Activated gamma-delta T cell (primary cell): ENCODE measurements at places on chromosomes 4 and X.

DNA sequence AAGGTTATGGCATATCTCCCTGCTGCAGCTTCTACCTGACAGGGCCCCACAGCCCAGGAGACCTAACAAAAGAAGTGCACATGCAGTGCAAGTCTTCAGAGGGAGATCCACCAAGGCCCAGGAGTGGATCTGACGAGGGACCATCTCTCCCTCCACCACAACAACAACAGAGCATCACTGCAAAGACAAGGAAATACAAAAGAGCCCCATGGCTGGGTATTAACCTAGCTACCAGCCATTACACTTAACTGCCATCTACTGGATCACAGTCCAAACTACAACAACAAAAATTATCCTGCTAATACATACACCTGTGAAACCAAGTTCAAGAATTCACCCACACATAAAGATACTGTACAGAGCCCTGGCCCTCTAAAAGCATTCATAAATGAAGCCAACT, 280.2 kb upstream of the SLC7A11 start:
- no peak for DNase-seq

GRCh38 chrX:5829469-5829868, 399.2 kb downstream of the NLGN4X start:
- DNase-seq: no peak

GRCh38 chr4:71864380-71864779, 80.5 kb upstream of the GC start:
- no peak for DNase-seq

DNA sequence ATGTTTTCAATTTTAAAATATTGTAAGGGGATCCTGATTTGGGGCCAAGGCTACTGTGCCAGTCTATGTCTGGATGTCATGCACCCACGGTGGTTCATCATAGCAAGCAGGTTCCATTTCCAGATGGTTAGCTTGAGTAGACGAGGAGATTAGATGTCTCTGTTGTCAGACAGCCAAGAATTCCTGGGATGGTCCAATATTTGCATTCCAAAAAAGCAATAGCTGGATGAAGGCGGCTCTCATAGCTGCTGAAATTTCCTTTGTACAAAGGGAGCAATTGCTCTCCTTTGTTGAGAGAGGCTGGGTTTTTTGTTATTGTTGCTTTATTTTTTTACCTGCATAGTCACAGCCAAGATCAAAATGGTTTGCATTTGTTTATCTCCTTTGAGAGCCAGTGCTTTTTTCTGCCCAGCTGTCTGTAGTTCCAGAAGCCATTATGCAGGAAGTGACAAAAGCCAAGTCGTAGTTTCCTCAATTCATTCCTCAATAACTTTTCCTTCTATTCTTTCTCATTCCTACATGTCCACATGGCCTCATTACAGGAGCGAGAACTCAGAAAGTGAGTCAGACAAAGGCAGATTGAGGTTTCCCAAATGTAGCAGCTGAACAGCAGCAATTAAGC, 107.9 kb downstream of the MMRN1 start:
- DNase-seq: no peak

DNA sequence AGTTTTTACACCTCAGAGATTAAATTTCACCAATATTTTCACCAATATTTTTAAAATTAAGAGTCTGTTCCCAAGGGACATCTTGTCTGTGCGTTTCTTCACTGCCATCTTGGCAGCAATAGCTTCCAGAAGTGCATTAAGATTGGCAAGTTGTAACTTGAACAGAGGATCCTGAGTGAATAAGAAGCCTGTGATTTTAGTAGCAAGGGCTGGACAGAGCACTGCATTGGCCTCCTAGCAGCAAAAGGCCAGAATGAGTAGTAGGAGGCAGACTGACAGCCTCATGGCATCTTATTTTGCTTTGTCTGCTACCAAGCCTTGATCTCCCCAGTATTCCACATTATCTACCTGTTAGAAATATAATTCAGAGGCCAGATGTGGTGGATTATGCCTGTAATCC, 138.4 kb downstream of the CPE start:
- DNase-seq: no peak

DNA sequence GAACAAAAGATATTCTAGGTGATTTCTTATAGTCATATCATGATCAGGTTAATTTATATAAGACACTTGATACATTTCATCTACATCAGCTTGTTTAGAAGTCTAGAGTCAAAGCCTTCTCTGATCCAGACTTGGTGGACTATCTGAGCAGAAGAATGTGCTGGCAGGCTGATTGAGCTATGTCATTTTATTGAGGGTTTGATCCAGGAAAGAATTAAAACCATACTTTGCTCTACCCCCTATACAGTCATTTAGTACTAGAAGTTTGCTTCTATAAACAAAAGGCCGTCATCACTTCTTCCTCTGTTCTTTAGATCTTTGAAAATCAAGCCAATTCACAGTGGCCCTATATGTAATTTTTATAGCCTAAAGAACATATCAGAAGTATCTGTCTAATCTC, 173.1 kb upstream of the PITX2 start:
- no peak for DNase-seq

GRCh38 chrX:135489542-135489941, 30.9 kb upstream of the INTS6L start:
- no peak for DNase-seq

DNA sequence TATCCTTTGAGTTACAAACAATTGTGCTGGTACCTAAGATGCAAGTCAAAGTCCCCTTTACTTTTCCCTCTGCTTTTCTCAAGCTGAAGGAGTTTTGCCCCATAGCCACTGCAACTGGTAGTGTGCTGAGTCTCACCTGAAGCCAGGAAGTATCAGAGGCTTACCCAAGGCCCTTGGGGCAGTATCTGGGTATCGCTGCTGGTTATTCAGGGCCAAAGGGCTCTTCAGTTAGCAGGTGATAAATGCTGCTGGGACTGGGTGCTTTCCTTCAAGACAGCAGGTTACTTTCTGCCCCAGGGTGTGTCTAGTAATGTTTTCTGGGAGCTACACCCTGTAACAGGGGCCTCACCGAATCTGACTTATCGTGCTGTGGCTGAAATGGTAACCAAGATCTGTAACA, 90.4 kb upstream of the SLC6A14 start:
- DNase-seq: no peak

- DNase-seq: no peak
These were observed 10.7 kb downstream of the SMARCA5 start for GRCh38 chr4:143524211-143524610.

GRCh38 chr4:18075823-18076433, 54.4 kb upstream of the LCORL start:
- no peak for DNase-seq

DNA sequence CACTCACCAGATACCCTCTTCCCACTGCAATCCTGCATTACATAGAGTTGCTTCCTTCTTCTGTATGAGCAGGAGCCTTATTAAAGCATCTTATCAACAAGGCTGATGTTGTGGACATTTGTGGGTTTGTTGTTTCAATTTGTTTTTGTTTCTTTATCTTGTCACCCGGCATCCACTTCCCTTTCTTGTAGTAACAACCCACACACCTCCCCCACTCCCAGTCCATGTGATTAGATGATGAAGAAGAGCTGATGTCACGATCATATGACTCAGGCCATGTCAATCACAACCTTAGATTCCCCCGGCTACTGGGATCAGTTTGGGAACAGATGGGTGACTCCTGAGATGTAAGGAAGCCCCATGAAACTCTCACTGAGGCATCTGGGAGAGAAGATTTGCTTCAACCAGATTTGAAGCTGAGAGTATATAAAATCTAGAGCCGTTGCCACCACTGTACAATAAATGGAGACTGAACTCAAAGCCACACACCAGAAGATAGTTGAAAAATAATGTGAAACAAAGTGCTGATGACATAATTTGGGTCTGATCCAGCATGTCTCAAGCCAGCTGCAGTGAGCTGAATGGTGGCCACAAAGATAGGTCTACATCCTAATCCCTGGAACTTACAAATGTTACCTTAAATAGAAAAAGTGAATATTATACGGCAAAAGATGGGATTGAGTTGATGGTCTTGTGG, 34.1 kb upstream of the SRD5A3 start:
- no peak for DNase-seq

GRCh38 chr4:117577686-117578311, 456.5 kb upstream of the NDST3 start:
- DNase-seq: no peak

- no peak for DNase-seq
These were observed 161.8 kb upstream of the LDB2 start for GRCh38 chr4:17060230-17060629.

DNA sequence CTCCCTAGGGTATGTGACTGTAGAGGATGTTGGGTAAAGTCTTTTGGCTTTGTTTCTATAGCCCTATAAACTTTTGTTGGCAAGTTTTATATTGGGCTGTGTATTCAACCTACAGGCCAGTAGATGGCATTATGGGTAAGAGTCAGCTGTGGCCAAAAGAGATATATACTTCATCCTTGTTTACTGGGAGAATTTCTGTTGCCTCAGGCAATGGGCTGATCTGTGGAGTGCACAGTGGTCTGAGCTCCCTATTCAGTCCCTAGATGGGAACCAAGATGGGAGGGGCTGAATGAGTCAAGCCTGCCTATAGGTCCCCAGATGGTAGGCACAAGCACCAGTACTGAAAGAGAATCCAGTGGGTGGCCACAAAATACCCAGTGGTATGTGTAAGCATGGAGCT, 580.6 kb downstream of the EPHA5 start:
- DNase-seq: no peak

- no peak for DNase-seq
These were observed 31.7 kb upstream of the APLN start for GRCh38 chrX:129686422-129686948.

DNA sequence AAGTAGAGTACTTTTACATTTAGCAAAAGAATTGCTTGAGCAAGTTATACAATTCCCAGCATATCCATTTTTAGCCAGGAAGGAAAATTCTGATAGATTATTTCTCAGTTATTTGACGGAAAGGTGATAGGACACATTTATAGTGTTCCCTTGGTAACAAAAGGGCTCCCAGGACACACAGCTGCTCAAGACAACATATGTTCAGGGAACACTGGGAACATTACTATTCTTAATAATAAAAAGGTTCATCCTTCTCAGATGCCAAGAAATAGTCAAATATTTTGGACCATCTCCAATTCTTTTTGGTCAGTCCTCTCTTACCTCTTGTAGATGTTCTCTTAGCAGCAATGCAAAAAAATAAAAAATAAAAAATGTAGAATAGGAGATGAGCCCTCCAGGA, 66.8 kb upstream of the SMAD1 start:
- DNase-seq: no peak

- DNase-seq: no peak
These were observed 37.9 kb upstream of the HMX1 start for GRCh38 chr4:8909548-8909947.

GRCh38 chr4:7041801-7042502, 1.2 kb upstream of the TADA2B start:
- DNase-seq: no peak

- no peak for DNase-seq
These were observed 24.4 kb downstream of the TLR6 start for GRCh38 chr4:38832206-38832605.

GRCh38 chr4:153809307-153809706, 20.4 kb upstream of the SFRP2 start:
- DNase-seq: no peak

DNA sequence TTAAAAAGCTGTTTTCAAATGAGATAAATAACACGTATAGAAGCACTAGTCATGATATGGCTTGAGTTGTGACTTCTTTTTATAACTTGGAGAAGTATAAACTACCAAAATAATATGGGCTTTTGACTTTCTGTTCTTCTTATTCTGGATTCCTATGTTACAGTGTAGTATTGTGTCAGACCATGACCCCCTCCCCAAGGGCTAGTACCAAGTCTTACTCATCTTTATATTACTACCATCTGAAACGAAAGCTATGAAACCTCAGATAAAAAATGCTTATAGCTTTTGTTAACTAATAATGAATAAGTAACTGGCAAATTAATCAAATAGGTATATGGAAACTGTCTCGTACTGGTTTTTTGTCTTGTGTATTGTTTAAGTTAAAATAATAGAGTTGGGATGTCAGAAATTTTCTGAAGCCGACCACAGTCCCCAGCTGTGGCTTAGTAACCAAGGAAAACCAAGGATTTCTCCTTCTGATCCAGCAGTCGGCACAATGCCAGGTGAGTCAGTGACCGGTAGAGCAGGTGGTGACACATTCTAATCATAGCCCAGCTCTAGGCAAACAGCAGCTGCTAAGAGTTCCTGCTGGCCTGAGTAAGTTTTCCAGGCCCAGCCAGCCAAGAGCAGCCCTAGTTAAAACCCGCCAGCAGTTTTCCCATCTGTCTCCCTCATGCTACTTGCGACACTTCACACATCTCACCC, 163.3 kb upstream of the PRDX4 start:
- DNase-seq: no peak

- DNase-seq: no peak
These were observed 66.8 kb downstream of the SOWAHB start for GRCh38 chr4:76830964-76831703.

- DNase-seq: no peak
These were observed 36.7 kb downstream of the DIAPH2 start for GRCh38 chrX:96721354-96721753.

GRCh38 chrX:122119361-122119760, 1064.7 kb upstream of the GRIA3 start:
- DNase-seq: no peak

DNA sequence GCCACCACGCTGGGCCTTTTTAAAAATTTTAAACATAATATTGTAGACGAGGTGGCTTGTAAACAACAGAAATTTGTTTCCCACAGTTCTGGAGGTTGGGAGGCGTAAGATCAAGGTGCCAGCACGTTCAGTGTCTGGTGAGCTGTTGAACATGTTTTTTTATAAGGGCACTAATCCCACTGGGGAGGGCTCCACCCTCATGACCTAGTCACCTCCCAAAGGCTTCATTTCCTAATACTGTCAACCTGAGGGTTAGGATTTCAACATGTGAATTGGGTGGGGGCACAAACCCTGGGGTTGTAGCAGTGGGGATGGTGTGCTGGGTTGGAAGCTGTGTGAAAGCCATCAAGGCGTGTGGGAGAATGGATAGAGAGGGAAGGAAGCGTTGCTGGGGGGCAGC, 27.6 kb downstream of the TBC1D14 start:
- DNase-seq: no peak

GRCh38 chr4:921830-922331, 10.2 kb downstream of the GAK start:
- no peak for DNase-seq

DNA sequence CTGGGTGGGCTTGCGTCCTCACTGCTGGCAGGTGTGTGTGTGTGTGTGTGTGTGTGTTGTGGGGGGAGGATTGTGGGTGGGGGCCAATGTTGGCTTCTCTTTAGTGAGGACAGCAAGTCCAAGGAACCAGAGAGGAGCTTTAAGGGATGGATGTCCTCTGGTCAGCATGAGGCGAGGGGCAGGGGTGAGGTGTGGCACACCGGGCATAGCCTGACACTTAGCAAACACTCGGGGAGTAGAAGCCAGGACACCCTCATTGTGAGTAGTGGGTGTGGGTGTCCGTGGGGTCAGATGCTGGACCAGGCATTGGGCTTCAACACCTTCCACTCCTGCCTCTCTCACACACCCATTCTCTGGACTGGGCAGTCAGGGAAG, 2.8 kb downstream of the SORCS2 start:
- no peak for DNase-seq

DNA sequence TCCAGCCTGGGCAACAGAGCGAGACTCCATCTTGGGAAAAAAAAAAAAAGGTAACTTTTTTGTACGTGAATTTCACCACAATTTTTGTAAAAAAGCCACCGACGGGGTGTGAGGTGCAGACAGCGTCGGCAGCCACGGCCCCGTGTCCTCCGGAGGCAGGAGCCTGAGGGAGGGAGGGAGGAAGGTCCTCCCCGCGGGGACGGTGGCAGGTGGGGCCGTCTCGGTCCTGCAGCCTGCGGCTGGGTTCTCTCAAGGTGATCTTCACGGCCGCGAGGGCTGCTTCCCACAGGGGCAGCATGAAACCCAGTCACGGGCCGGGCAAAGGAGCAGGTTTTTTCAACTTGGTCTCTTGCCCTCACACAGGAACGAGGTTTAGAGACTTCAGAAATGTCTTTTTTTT, 14.0 kb downstream of the PLCXD1 start:
- DNase-seq: no peak
